HS-27A (cell line): ENCODE measurements at places on chromosomes 13 and 19.

GRCh38 chr19:6739390-6739882, at the start of gene TRIP10:
TSS of gene TRIP10 (plus strand) at chr19:6739680. CDS start at chr19:6739762, 82 bp downstream.
- DNase-seq: no peak

- peak; percentile 15 for DNase-seq
Observed at GRCh38 chr13:98014766-98015165, 61.3 kb downstream of the IPO5 start.

DNA sequence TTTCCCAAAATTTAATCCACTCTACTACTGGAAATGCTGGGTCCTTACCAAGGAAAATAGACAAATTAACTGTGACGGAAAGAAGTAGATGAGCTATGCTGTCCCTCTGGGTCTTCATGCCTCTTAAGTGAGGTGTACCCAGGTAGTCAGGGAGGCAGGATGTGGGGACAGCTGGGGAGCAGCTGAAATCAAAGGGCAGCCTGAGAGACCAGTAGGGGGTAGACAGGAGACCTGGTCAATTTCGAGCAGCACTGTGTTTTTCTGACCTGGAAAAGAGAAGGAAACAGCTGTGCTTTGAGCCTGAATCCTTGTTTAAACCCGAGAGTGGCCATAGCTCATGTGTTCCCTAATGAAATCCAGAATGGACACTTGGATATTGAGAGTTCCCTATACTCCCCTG, 587.3 kb downstream of the EFNB2 start:
- DNase-seq: no peak

GRCh38 chr19:55640043-55640576, 692 bp upstream of the ZNF580 start:
- DNase-seq: peak; percentile 86

GRCh38 chr13:43544631-43545030, 242.1 kb downstream of the ENOX1 start:
- DNase-seq: no peak

GRCh38 chr13:30965380-30965779, 32.9 kb downstream of the TEX26 start:
- DNase-seq: no peak

DNA sequence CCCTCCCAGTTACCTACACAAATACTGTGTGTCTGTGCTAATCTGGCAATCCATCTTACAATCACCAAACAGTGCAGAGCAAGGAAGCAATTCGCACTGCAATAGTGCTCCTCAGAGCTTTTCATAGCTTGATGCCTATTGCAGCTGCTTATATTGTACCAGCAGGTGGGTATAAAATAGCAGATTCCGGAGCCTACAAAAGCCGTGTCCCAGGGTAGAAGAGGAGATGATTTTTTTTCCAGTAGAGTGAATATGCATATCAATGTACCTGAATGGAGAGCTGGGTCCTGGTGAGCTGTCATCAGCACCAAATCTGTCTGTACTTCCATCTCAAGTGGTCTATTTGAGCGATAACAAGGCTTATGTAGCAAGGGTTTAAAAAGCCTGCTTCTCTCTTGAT, 668.4 kb downstream of the DIAPH3 start:
- DNase-seq: no peak

GRCh38 chr13:34577051-34577450, 365.0 kb upstream of the NBEA start:
- DNase-seq: peak; percentile 3

GRCh38 chr13:47511647-47512046, 489.4 kb downstream of the SUCLA2 start:
- DNase-seq: no peak

DNA sequence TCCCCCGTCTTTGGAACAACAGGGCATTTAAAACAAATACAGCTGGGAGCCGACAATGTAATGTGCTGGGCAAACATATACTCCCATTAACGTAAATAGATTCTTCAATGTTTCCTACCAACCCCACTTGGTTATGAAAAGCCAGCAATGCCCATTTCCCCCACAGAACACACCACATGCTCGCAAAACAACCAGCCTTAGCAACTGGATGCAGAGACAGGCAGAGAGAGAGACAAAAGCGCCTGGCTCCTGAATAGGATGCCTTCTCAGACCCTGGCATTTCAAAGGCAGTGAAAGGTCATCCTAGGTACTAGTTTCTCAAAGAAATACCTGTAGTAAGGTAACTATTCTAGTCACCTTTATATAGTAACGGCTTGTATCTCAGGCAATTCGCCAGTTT, 462.9 kb downstream of the ITGBL1 start:
- DNase-seq: no peak

DNA sequence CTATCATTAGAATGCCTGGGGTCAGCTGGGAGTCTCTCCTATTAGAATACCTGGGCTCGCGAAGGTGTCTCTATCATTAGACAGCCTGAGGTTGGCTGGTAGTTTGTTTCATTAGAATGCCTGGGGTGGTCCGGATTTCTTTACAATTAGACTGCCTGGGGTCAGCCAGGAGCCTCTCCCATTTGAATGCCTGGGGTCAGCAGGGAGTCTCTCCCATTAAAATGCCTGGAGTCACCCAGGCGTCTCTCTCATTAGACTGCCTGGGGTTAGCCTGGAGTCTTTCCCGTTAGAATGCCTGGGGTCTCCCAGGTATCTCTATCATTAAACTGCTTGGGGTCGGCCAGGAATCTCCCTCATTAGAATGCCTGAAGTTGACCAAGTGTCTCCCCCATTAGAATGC, 1458.3 kb downstream of the UQCRFS1 start:
- DNase-seq: no peak

DNA sequence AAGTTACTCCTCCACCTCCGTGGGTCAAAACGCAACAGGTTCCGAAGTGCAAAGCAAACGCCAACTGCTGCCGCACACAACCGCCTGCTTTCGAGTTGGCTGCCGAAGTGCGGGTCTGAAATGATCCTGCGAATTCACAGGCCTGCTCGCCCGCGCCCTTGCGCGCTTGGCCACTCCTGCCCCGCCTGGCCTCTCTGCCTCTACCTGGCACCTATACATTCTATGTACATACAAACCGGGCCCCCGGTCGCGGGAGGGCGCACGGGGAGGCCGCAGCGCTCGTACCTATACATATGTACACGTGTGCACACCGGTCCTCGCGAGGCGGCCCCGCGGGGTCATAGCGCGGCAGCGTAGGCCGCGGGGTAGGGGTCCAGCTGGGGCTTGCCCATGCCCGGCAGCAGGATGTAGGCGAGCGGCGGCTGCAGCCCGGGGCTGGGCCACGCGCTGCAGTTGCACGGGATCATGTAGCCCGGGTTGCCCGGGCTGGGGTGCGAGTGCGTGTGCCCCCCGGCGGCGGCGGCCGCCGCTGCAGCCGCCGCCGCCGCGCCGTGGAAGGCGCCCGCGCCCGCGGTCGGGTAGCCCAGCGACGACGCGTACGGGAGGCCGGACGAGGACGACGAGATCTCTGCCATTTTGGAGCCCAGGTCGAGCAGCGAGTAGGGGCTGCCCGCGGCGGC, 1.3 kb downstream of the SOX21 start:
- DNase-seq: no peak

- no peak for DNase-seq
Observed at GRCh38 chr19:6185835-6186834, 50.7 kb downstream of the ACSBG2 start.

GRCh38 chr19:32890841-32891240, 21.3 kb upstream of the SLC7A9 start:
- no peak for DNase-seq

DNA sequence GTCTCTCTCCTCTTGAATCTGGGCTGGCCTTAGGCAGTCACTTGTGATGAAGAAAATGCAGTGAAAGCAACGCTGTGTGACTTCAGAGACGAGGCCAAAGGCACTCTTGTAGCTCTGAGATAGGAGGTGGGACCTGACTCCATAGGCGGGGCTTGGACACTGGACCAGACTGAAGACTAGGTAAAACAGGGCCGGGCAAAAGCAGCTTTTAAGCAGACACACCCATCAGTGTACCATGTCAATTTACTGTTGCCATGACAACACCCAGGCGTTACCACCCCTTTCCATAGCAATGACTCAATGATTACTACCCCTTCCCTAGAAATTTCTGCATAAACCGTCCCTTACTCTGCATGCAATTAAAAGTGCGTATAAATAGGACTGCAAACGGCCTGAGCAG, 6.6 kb upstream of the EID2 start:
- DNase-seq: no peak

DNA sequence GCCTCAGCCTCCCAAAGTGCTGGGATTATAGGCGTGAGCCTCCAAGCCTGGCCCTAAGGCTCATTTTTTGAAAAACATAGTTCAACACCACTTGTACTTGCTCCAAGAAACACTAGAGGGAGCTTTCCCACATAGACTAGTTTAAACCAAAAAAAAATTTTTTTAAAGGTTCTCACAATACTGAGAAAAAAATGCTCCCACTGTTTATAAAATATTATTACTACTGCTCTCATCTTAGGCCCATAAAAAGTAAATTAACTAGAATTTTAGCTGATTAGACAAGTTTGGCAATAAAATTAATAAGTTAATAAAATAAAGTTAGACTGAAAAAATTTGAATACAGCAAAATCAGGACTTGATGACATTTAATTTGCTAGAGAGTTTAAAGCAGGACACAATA, 109.5 kb downstream of the TBC1D4 start:
- no peak for DNase-seq

DNA sequence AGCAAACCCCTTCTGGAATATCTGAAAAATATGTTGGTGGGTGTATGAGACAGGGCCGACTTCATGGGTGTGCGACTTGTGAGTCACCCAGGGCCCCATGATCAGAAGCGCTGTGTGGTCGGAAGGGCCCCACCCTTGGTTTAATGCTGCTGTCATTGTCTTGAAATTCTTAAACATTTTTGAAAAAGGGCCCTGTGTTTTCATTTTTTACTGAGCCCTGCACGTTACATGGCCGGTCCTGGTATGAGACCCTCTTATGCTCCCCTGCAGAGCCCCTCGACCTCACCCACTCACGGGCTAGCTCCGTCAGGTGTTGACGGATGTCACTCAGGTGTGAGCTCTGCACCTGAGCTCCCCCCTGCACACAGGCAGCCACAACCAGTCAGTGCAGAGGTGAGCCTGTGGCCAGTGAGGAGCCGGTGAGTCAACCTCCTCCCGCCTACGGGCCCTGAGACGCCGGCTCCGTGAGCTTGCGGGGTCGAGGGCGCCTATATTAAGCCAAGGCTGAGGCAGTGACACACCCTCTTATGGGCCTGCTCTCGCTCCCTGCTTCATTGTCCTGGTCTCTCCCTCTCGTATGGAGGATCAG, 27.7 kb downstream of the GADD45B start:
- DNase-seq: no peak

- DNase-seq: no peak
Observed at GRCh38 chr13:98798849-98799645, 46.6 kb upstream of the SLC15A1 start.

GRCh38 chr13:99978799-99979452, 2.7 kb upstream of the ZIC2 start:
- DNase-seq: no peak

DNA sequence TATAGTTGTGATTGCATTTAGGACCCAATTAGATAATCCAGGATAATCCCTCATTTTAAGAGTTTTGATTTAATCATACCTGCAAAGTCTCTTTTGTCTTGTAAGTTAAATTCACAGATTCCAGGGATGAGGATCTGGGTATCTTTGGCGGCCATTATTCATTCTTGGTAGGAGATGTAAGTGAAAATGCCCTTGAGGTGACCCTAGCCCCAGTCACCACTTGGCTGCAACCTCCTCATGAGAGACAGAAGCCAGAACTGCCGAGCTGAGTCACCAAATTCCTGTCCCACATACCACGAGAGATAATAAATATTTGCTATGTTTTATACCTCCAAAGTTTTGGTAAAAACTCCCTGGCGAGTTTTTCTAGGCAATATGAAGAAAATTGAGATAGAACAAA, 389.4 kb downstream of the RFC3 start:
- peak; percentile 56 for DNase-seq

DNA sequence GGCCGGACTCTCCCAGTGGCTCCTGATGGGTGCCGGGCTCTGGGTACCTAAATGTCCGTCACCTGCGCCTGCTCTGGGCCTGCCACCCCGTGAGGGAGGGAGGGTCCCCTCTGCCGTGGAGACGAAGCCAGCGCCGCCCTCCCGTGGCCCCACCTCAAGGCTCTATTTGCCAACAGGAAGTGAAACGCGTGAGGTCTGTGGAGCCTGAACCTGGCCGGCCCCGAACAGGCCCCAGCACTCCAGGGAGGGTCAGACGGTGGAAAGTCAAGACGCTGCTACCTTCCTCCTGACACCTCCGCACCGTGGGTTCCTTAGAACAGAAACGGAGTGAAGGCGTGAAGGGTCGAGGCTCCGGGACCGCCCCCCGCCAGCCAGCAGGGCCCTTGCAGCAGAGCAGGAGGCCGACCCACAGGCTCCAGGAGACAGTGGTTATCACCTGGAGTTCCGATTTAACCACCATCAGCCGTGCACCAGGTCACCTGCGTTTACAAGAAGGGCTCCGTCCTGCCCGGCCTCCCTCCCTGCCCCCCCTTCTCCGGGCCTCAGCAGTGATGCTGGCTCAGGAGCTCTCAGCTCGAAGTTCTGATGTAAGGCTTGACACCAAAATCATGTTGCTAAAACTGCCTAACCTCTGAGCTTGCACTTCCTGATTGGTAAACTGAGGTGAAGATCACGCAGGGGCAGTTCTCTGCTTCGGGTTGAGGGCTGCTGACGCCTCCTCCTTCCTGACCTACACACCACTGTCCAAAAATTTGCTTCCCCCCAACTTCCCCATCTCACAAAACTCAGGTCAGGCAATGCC, 50.9 kb upstream of the C13orf46 start:
- DNase-seq: no peak

- DNase-seq: no peak
Observed at GRCh38 chr13:44140888-44141724, 232.5 kb upstream of the SERP2 start.

DNA sequence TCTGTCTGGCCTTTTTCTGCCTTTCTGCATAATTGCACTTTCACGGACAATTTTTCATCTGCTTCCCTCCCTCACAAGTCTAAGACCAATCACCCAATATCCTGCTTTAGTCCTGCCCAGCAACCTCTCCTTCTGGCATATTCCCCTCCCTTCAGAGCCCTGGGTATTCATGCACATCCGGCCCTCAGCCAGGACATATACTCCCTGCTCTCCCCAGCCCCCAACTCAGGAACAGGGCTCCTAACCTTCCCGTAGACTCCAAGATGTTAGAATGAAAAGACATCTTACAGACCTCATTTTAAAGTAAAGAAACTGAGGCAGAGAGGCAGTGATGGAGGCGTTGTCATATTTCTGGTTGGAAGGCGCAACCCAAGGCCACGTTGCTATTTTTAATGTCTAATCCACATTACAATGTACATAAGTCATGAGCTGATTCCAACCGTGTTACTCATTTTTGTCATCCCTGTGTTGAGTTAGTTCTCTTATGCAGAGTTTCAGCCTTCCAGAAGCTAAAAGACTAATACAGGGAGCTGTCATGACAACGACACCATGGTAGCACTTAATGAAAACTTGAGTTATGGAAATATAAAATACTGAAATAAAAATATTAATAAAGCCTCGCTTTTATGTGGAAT, 209.2 kb downstream of the TSHZ3 start:
- peak; percentile 68 for DNase-seq

DNA sequence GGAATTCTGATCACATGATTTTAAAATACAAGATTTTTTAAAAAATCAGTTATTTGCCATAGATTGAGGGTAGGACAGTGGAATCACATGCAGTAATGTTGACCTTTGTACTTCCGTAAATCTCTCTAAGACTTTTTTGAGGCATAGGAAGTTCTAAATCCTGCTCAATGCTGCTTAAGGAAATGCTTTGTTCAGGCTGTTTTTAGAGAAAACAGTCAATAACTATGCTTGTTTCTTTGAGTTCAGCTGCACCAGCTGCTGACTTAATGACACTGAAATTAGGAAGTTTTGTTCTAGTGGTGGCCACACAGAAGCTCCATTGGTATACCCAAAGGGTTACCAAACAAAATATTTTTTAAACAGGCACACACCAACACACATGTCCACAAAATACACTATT, 60.9 kb downstream of the KLF12 start:
- no peak for DNase-seq

- no peak for DNase-seq
Observed at GRCh38 chr13:34808649-34809048, 133.4 kb upstream of the NBEA start.
